ENCODE measurements at places on chromosomes 3 and 15.

- no peak for DNase-seq
Measured at GRCh38 chr3:43289401-43289800, 3.1 kb downstream of the SNRK start.

- DNase-seq = no peak
Measured at GRCh38 chr3:46299608-46300460, 54.1 kb upstream of the CCR2 start.

- DNase-seq = no peak
Measured at GRCh38 chr3:48596676-48597407, 1.7 kb upstream of the COL7A1 start.

- DNase-seq = no peak
Measured at GRCh38 chr15:60017538-60018520, 13.7 kb downstream of the FOXB1 start.

DNA sequence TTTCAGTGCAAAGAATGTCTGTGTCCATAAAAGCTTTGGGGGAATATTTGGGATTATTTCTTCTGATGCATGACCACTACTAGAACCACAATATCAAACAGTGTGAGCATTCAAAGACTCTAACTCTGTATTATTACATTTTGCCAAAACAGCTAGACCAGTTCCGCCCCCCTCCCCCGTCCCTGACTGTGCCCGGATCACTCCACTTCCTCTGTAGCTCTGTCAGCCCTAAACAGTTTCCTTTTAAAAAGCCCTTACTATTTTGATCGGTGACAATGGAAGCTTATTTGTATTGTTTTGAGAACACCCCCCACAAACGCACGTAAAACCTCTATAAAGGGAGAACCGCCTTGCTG lies 36.6 kb upstream of the EPHB3 start:
- DNase-seq = no peak

DNA sequence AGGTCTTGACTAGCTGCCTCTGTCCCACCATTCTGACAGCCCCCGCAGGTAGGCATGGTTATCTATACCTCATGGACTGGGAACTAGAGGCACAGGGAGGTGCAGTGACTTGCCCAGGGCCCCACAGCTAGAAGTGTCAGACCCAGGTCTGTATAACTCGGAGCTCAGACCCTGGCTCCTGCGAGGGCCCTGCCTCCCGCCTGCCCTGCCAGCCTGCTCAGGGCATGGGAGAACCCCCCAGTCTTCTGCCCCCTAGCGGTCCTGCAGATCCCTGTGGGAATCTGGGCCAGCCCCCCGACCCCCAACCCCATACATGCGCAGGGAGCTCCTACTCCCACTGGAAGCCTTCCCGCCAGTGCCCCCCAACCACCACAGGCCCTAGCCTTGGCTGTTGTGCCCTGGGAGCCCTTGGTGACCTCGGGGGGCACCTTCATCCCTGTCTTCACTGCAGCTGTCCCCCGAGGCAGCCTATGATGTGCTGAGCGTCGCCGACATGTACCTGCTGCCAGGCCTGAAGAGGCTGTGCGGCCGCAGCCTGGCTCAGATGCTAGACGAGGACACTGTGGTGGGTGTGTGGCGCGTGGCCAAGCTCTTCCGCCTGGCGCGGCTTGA lies 6.9 kb downstream of the ABTB1 start:
- no peak for DNase-seq

DNA sequence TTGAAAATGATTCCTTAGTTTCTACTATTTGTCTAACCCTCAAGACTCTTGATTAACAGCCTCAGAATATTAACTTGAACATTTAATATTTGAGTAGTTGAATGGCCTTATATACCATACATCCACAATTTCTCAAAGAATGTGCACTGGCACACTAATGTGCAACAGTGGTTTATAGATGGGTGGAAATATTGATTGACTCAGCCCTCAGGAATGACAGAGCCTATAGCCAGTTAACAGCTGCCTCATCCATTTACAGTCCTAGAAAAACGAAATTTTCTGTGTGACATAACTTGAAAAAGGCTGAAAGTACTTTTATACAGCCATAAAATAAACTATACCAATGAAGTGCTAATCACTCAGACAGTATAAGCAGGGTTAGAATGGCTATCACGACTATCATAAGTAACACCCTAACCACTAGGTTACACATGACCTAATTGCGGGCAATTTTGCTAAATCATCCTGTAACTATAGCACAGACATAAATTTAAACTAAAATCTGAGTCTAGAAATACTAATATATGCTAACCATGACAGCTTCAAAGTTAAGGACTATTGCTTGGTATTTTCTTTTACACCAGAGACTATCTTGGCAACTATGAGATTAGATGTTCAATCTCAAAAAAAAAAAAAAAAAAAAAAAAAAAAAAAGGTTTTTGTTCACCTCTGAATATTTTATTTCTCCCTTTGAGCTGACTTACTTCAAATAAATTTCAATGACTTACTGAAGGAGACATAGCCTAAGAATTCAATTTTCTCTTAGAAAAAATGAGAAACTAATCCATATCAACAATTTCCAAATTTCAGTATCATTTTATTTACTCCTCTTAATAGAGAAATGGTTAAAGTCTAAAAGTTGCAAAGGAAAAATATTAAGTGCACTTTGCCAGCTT lies 9.3 kb downstream of the SECISBP2L start:
- no peak for DNase-seq

GRCh38 chr15:101439285-101439919 lies 50.1 kb downstream of the PCSK6 start:
- no peak for DNase-seq

GRCh38 chr3:171293142-171293782 lies 166.9 kb downstream of the TNIK start:
- DNase-seq = no peak

DNA sequence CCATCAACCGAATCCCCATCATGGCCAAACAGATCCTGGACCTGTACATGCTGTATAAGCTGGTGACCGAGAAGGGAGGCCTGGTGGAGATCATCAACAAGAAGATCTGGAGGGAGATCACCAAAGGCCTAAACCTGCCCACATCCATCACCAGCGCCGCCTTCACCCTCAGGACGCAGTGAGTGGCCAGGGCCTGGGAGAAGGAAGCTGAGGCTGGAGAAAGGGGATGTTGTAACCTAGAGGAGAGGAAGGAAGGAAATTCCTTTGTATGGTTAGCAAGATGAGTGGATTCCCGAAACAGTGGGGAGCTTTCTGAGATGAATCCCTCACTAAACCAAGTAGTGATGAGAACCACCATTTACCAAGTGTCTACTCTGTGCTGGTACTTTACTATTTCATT lies 25.8 kb upstream of the CLK3 start:
- DNase-seq = no peak

DNA sequence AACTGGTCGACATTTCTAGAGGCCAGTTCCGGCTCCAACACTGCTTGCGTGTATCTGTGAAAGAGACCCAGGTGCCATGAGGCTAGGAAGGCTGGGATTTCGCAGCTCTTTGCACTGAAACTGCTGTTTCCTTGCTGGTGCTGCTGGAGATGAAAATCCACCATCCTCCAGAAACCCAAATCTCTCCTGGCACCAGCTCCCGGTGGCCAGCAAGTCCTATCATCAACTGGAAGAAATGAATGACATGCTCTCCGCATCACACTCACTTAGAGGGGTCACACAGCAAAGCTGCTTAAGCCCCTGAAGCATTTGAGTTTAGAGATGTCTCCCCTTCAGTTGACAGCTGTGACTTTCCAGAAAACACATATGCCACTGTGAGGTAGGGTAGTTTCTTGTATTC lies 471.8 kb upstream of the PROK2 start:
- DNase-seq = no peak

DNA sequence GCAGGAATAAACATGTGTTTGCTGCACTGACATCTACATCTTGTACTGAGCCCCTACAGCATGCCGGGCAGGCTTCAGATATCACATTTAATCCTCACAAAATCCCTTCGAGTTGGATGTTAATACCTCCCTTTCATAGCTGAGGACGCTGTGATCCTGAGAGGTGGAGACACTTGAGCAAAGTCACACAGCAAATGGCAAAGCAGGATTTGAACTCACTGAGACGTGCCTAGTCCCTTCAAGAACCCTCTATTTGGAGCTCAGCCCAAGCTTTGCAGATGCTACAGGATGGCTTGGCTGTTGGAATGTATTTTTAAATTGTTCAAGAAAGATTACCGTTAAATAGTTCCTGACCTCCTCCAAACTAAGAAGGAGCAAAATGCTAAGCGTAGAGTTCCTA lies 64.6 kb upstream of the SLC6A6 start:
- no peak for DNase-seq

DNA sequence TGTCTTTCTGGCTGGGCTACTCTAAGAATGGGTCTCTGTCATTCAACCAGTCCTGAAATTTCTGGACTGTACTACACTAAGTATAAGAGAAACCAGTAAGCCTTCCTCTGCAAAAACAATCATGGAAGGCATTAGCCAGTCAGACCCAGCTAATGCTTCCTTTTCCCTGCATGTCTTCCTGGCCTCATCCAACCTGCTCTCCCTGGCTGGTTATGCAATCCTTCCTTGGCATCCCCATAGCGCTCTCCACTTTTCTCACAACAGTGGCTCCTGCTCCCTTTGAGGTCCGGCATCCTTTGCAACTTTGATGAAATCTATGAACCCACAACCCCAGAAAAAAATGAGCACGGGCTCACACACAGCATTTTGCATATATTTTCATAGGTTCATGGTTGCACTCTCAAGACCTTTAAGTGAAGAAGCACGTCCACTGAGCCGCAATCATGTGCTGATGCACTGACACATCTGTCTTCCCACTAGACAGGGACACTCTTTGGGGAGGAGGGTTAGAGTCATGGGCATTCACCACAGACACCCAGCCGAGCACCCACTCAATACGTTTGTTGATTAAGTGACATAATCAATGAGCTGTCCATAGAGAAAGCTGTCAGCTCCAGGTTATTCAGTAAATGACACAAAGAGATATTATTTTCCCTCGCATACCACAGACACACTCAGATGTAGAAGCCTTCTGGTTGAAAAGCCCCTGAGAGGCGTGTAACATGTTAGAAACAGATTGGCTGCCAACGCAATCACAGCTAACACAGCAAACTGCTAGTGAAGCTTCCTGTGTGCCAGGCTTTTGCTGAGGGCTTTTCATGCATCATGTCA lies 66.7 kb downstream of the PLD1 start:
- no peak for DNase-seq

DNA sequence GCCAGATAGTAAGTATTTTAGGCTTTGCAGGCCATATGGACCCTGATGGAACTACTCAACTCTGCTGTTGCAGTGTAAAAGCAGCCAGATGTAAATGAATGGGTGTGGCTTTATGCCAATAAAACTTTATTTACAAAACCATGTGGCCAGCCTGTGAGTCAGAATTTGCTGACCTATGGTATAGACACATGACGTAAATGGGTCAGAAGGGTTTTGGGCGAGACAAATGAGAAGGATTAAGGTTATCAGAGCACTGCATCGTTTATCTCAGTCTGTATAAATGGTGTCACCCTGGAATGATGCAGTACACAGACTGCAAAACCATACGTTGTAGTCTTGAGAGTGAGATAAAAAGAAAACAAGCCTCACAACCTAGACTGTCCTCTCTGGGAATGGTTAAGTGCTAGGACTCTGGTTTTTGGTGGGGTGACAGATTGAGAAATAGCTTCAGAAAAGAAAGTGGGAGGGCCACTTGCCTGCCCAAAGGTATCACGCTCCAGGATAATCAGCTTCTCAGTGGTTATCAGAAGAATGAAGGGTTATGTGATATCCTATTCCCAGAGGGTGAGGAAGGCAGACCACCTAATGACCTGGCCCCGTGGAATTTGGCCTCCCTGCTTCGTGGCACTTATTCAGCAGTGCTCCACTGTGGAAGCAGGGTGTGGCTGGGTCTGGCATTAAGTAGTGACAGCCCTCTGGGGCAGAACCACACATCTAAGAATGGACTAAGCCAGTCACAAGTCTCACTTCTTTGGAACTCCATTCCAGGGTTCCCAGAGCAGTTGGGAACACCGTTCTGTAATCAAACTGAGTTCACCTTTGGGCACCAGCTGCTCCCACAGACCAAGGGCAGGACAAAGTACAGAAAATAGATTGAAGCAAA lies 46.1 kb downstream of the ABHD5 start:
- DNase-seq = no peak

DNA sequence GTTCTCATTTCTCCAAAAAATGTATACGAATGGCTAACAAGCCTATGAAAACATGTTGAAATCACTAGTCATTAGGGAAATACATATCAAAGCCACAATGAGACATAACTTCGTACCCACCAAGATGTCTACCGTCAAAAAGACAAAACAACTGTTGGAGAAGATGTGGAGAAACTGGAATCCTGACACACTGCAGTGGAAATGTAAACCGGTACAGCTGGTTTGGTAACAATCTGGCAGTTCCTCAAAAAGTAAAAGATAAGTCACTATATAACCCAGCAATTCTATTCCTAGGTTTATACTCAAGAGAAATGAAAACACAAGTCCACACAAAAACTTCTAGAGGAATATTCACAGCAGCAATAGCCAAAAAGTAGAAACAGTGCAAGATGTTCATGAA lies 7.0 kb downstream of the SCAPER start:
- no peak for DNase-seq

DNA sequence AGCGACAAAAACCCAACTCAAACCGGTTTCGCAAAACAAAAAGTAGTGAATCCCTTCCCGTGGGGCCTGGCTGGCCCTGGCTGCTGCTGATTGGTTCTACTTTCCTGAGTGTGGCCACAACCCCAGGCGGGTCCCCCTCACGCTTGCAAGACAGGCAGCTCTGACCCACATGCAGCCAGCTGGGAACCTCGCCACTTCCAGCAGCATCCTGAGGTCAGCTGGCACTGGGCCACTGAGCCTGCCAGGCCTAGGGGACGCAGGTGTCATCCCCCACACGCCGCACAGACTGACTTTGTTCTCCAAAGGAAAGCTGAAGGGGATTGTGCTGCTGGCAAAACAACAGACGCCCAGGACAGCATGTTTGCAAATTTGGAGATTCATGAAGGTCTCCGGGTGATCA lies 111.1 kb downstream of the TPRA1 start:
- DNase-seq = no peak

DNA sequence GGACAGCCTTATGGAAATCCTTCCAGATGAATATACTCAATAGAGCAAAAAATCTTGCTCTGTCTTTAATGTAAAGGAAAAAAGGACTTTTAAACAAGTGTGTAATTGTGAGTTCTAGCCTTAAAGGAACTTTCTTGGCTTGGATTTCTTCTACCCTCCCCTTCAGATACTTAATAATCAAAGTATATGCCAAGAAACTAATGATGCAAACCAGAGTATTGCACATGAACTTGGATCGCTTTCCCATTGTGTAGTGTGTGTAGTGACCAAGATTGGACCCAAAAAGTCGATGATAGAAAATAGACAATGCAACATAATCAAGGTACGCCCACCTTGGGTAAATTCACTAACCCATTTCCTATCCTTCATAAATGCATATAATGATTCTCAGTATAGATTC lies 123.8 kb downstream of the TIGIT start:
- DNase-seq = no peak

Measured in stimulated activated CD4-positive, alpha-beta T cell treated with anti-CD3 and anti-CD28 coated beads, Interleukin-4, amount 100 ng/mL, for 1 hour (primary cell).